Panc1 (cell line): ENCODE measurements at places on chromosomes 6 and 20. TPM values are rescaled to one million over a fixed set of nuclear protein-coding genes. Genes with fewer than 3 reads are reported as not detected.

GRCh38 chr6:133959667-133960368 is 6.8 kb downstream of the TBPL1 start:
- H3K27me3 ChIP-seq = no peaks in the 10 kb centered on the region
- H3K4me3 ChIP-seq = no peak overlapping the region
- H3K4me1 ChIP-seq = peaks cover 40% of the 10 kb centered on the region
- H3K27ac ChIP-seq = no peak overlapping the region
- DNase-seq = no peak

GRCh38 chr6:110625883-110626282 is 149.5 kb upstream of the SLC22A16 start:
- DNase-seq = no peak
- H3K27me3 ChIP-seq = no peaks in the 10 kb centered on the region
- no peaks in the 10 kb centered on the region for H3K4me1 ChIP-seq
- no peaks in the 10 kb centered on the region for H3K36me3 ChIP-seq
- no peak overlapping the region for H3K27ac ChIP-seq
- H3K4me3 ChIP-seq = no peak overlapping the region

DNA sequence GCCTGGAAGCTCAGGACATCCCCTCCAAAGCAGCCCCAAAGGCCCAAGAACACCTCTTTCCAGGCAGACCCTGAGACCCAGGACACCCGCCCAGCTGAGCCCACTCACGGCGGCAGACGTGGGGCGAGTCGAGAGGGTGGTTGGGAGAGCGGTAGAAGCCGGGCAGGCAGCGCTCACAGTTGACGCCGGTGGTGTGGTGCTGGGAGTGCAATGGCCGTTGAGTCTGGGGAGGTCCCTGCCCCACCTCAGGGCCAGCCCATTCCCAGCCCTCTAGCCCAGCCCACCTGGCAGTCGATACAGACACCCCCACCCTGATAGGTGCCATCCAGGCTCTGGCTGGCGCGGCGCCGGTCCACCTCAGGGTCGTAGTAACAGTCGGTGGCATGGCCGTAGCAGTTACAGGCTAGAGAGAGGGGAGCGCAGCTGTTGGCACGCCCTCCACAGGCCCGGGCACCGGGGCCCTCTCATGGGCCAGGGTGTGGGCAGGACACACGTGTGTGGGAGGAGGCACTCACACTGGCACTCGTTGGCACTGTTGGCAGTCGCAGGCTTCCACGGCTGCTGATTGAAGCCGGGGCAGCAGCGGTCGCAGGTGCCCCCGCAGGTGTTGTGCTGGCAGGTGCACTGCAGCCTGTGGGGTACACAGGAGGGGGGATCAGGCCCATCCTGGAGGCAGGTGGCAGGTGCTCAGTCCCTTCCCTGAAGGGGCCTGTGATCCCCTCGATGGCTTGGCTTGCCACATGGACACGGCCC is 20.5 kb downstream of the LAMA5 start:
- no peak overlapping the region for H3K4me3 ChIP-seq
- no peaks in the 10 kb centered on the region for H3K27me3 ChIP-seq
- peaks cover 19% of the 10 kb centered on the region for H3K36me3 ChIP-seq
- DNase-seq = no peak
- H3K4me1 ChIP-seq = peaks cover 18% of the 10 kb centered on the region

CTNNBL1 gene
- total RNA-seq = 71.2 TPM

PLCB4 gene
- 1.5 TPM for total RNA-seq

TREML2 gene
- total RNA-seq = not detected
